Mesenchymal stem cell (in vitro differentiated cells and primary cell): ENCODE measurements at places on chromosomes 2 and 18.

DNA sequence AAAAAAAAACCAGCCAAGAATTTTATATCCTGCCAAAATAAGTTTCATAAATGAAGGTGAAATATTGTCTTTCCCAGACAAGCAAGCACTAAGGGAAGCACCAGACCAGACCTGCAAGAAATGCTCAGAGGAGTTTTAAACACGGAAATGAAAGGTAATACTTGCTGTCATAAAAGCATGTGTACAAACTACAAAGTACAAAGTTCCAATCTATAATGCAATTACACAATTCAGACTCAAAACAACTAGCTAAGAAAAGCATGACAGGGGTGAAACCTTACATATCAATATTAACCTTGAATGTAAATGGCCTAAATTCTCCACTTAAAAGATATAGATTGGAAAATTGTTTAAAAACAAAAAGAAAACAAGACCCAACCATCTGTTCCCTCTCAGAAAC is 45.0 kb upstream of the ASXL3 start:
- no peak for DNase-seq
- no peak overlapping the region for H3K27ac ChIP-seq
- H3K4me3 ChIP-seq: no peak overlapping the region

- H3K27ac ChIP-seq: no peak overlapping the region
- no peaks in the 10 kb centered on the region for H3K4me1 ChIP-seq
- H3K36me3 ChIP-seq: no peaks in the 10 kb centered on the region
- no peak overlapping the region for H3K4me3 ChIP-seq
These were observed 68.2 kb upstream of the PHLPP1 start for GRCh38 chr18:62647179-62647578.

- no peaks in the 10 kb centered on the region for H3K27me3 ChIP-seq
- H3K36me3 ChIP-seq: peaks cover 62% of the 10 kb centered on the region
- no peak overlapping the region for H3K27ac ChIP-seq
- no peak for DNase-seq
These were observed 18.4 kb downstream of the CTDP1 start for GRCh38 chr18:79697976-79698375.

GRCh38 chr2:227411990-227412350 is 24.2 kb upstream of the SCYGR1 start:
- H3K36me3 ChIP-seq: no peaks in the 10 kb centered on the region
- peaks cover 5% of the 10 kb centered on the region for H3K4me1 ChIP-seq
- DNase-seq: no peak
- H3K4me3 ChIP-seq: no peak overlapping the region

GRCh38 chr2:224023188-224023587 is 15.9 kb downstream of the SERPINE2 start:
- peak; percentile 97 for DNase-seq
- H3K36me3 ChIP-seq: peaks cover 2% of the 10 kb centered on the region
- no peaks in the 10 kb centered on the region for H3K27me3 ChIP-seq
- peaks cover 3% of the 10 kb centered on the region for H3K4me1 ChIP-seq

- no peak overlapping the region for H3K4me3 ChIP-seq
- no peak overlapping the region for H3K27ac ChIP-seq
- no peaks in the 10 kb centered on the region for H3K27me3 ChIP-seq
- no peaks in the 10 kb centered on the region for H3K4me1 ChIP-seq
These were observed 281.9 kb downstream of the FIGN start for GRCh38 chr2:163453920-163454319.

DNA sequence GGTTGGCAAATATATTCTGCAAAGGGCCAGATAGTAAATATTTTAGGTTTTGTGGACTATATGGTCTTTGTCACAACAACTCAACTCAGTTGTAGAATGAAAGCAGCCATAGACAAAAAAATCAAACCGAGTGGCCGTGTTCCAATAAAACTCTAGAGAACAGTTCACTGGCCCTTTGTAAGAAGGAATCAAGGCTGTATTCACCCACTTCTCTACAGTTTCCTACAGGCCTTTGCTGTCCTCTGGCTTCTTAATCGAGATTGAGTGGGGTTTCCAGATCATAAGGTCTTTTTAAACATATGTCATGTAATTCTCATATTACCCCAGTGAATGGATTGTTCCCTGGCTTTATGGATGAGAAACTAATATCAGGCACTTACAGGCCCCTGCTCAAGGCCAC is 448.9 kb upstream of the ETAA1 start:
- H3K36me3 ChIP-seq: no peaks in the 10 kb centered on the region
- no peaks in the 10 kb centered on the region for H3K27me3 ChIP-seq
- H3K4me1 ChIP-seq: no peaks in the 10 kb centered on the region
- no peak overlapping the region for H3K4me3 ChIP-seq

DNA sequence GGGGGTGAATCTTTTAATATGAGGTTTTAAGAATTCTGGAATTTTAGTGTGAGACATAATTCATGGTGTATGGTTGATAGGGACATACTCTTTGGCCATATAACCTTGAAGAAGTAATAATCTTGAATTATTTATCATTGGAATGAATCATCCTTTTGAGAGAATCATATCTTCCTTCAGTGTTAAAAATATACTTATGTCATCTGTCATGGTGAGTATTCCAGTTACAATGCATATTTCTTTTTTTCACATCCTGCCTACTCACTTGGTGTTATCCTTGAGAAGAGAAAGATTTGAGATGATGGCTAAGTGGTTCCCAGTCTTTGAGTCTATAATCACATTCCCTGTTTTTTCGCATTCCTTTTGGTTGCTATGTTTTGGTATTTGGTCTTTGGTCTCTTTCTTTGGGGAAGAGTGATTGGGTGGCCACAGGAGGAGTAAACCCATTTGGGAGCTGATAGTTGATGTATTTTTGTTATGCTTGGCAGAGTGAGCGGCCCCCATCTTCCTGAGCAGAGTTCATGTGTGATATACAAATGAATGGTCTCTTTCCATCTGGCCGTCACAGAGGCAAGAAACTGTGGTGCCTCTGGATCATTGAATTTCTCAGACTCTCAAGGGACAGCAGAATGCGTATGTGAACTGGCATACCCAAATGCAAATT is 21.6 kb downstream of the ASAP2 start:
- DNase-seq: peak; percentile 60
- peaks cover 29% of the 10 kb centered on the region for H3K4me1 ChIP-seq
- H3K27ac ChIP-seq: no peak overlapping the region
- no peaks in the 10 kb centered on the region for H3K27me3 ChIP-seq
- no peak overlapping the region for H3K4me3 ChIP-seq
- peaks cover 3% of the 10 kb centered on the region for H3K36me3 ChIP-seq

DNA sequence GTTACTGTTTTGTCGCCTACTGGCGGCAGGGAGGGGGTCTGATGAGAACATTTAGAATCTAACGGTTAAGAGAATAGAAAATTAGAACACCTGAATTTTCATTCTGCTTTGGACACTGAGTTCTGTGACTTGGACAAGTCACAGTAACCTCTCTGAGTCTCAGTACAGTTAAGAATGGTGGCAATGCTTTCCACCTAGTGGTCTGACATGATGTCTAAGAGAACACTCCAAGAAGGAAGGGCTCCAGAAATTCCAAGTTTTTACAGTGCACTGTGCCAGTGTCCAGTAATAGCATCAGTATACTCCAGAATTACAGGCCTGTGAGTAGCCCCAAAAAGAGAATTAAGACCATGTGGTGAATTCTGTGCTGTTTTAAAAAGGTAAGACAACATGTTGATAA is 174.1 kb upstream of the ZFP36L2 start:
- no peak overlapping the region for H3K27ac ChIP-seq
- DNase-seq: peak; percentile 48
- H3K4me3 ChIP-seq: no peak overlapping the region
- no peaks in the 10 kb centered on the region for H3K4me1 ChIP-seq
- H3K36me3 ChIP-seq: peaks cover 19% of the 10 kb centered on the region
- no peaks in the 10 kb centered on the region for H3K27me3 ChIP-seq

DNA sequence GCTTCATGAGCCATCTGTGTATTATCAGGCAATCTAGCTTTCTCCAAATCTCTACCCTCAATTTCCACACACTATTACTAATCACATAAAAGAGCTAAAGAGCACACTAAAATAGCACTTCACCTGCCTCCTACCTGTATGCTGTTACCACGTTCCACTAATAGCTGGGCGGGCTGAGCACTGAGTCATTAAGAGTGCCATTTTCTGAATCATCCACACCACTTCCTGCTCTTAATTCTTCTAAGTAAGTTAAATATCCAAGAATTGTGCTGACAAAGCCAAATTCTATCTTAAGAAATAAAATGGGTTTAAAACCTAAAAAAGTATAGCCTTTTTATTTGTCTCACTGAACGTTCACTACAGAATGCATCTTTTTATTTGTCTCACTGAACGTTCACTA is 35.7 kb downstream of the NOL10 start:
- no peak overlapping the region for H3K4me3 ChIP-seq
- DNase-seq: peak; percentile 30
- no peaks in the 10 kb centered on the region for H3K27me3 ChIP-seq
- peaks cover 12% of the 10 kb centered on the region for H3K4me1 ChIP-seq

DNA sequence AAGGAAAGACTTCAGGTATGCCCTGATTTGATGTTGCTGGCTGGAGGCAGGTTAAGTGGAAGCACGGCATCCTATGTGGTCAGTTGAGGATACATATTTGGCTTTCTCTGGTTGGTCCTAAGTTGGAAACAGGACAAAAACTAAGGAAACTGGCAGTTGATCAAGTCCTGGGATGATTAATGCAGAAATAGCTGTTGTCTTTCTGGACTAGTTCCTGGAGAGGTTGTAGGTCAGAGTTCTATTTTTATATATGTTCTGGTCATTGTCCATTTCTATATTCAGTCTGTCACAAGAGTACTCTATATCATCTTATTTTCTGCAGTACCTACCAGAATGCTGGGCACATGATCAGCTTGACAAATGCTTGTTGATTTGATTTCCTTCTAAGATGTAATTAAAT is 4.0 kb upstream of the SLC35F5 start:
- no peak overlapping the region for H3K27ac ChIP-seq
- no peak overlapping the region for H3K4me3 ChIP-seq
- peaks cover 3% of the 10 kb centered on the region for H3K4me1 ChIP-seq

DNA sequence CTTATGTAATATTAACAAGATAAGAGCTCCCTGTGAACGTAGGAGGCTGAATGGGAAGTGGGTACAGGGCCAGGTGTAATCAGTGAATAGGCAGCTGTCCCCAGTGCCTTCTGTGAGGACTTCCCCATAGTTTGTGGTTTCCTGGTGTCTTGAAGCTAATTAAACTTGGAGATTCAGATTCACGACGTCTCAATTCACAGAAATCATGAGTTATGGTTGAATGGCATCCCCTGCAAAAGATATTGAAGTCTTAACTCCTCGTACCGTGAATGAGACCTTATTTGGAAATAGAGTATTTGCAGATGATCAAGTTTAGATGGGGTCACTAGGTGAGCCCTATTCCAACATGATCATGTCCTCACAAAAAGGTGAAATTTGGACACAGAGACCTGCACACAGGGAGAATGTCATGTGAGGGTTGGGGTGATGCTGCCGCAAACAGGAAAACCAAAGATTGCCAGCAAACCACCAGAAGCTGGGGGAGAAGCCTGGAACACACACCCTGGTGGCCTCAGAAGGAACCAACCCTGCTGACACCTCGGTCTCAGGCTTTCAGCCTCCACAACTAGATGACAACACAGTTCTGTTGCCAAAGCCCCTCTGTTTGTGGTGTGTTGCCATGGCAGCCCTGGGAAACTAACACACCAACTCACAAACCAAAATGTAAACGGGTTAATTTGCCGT is 13.2 kb downstream of the ARL4C start:
- peak; percentile 53 for DNase-seq
- H3K36me3 ChIP-seq: peaks cover 17% of the 10 kb centered on the region
- H3K4me3 ChIP-seq: no peak overlapping the region
- H3K27ac ChIP-seq: no peak overlapping the region
- no peaks in the 10 kb centered on the region for H3K27me3 ChIP-seq

DNA sequence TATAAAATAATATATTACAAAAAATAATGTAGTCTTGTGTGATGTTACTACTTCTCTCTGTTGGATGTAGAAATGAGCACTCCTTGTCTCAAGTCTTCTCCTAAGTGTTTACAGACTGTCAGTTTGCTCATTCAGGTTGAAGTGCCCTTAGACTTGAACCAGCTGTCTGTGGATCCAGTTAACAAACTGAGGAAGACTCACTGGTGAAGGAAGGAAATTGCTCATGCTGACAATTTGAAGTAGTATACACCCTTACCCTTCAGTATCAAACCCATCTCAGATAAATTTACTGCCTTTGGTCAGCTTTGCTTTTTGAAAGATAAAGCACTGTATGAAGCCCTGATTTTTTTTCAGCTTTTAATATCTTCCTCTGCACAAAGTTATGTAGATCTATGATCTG is 854.2 kb upstream of the ZEB2 start:
- no peak overlapping the region for H3K4me3 ChIP-seq
- DNase-seq: no peak
- H3K27me3 ChIP-seq: no peaks in the 10 kb centered on the region
- H3K36me3 ChIP-seq: no peaks in the 10 kb centered on the region
- no peaks in the 10 kb centered on the region for H3K4me1 ChIP-seq
- no peak overlapping the region for H3K27ac ChIP-seq

- no peaks in the 10 kb centered on the region for H3K27me3 ChIP-seq
- H3K36me3 ChIP-seq: no peaks in the 10 kb centered on the region
- H3K4me3 ChIP-seq: no peak overlapping the region
- H3K27ac ChIP-seq: no peak overlapping the region
These were observed 51.0 kb upstream of the ABCA12 start for GRCh38 chr2:215189393-215189792.

GRCh38 chr18:45817543-45817942 is 7.9 kb upstream of the SIGLEC15 start:
- DNase-seq: no peak
- H3K27ac ChIP-seq: no peak overlapping the region
- H3K36me3 ChIP-seq: no peaks in the 10 kb centered on the region
- no peaks in the 10 kb centered on the region for H3K27me3 ChIP-seq
- peaks cover 3% of the 10 kb centered on the region for H3K4me1 ChIP-seq

DNA sequence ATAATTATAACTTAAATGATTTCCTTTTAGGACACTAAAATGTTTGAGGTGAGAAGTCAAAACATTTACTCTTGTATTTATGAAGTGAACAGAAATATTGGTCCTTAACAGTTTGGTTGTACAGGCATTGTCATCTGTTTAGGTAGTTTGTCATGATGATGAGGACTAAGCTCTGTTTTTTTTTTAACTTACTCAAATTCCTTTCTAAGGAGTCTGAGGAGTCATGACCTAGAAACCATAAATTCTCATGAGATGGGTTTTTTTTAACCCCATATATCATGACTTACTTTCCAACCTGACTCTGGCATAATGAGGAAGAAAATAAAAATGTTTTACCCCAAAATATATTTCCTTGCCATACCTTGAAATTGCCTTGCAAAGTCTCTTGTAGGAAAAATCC is 1176.2 kb downstream of the SUCLG1 start:
- DNase-seq: no peak
- no peaks in the 10 kb centered on the region for H3K27me3 ChIP-seq
- H3K4me1 ChIP-seq: no peaks in the 10 kb centered on the region
- no peaks in the 10 kb centered on the region for H3K36me3 ChIP-seq
- no peak overlapping the region for H3K4me3 ChIP-seq

DNA sequence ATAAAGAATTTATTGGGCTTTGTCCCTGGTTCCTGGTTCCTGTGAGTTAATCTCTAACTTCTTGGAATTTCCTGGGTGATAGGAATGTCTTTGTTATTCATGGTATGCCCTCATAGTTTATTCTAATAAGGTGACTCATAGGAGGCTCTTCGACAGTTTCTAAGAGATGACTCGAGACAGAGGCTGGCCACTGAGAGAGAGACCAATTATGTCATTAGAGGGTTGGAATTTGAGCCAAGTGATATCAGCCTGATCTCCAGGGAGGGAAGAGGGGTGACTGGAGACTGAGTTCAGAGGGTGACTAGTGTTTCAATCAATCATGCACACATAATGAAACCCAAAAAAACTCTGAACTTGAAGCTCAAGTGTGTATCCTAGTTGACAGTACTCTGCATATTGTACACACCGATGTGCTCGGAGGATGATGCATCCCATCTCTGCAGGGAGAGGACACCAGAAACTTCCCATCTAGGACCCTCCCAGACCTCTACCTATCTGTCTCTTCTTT is 185.7 kb downstream of the MTCL1 start:
- H3K4me3 ChIP-seq: no peak overlapping the region
- H3K4me1 ChIP-seq: peaks cover 8% of the 10 kb centered on the region
- H3K36me3 ChIP-seq: no peaks in the 10 kb centered on the region
- peak; percentile 94 for DNase-seq
